ENCODE measurements at places on chromosomes 2 and 18.
A peak's percentile ranks its signal among the peaks of the same experiment; 100 is the strongest.

GRCh38 chr2:101401326-101401665 is 14.0 kb upstream of the CREG2 start:
- DNase-seq = no peak

DNA sequence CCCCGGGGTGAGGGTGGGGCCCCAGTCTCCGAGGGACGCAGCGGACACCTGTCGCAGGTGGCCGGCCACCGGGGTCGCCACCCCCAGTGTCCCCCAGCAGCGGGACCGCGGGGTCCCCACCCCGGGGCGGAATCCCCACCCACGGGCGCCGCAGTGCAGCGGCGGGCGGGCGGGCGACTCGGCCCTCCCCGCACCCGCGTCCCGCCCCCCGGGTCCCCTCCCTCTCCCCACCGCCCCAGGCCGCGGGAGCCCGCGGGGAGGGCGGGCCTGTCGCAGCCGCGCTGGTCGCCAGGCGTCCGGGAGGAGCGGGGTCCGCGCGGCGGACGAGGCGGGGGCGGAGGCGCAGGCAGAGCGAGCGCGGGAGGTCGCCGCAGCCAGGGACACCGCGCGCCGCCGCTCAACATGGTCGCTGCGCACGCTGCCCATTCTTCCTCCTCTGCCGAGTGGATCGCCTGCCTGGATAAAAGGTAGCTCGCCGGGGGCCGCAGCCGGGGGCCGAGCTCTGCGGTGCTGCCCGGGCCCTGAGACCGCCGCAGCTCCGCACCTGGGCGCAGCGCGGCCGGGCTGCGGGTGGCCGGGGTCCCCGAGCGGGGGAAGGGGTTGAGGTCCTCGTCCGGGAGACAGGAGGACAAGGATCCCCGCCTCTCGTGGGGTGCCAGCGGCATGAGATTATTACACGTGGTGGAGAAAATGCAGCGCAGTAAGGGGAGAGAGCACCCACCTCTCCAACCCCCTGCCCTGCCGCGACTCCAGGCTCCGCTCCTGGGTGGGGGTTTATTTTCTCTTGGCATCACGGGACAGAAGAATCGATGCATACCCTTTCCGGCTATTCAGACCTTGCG is at the start of gene RAPGEF4:
RAPGEF4 (plus strand) TSS at position 264 of the 842 bp plus-strand sequence; CDS start at position 403, 139 bp downstream.
- peak; percentile 19 for DNase-seq

- no peak for DNase-seq
These were observed 31.2 kb downstream of the USP37 start for GRCh38 chr2:218536804-218537494.

- no peak for DNase-seq
These were observed 79.2 kb downstream of the SETBP1 start for GRCh38 chr18:44759925-44760342.

DNA sequence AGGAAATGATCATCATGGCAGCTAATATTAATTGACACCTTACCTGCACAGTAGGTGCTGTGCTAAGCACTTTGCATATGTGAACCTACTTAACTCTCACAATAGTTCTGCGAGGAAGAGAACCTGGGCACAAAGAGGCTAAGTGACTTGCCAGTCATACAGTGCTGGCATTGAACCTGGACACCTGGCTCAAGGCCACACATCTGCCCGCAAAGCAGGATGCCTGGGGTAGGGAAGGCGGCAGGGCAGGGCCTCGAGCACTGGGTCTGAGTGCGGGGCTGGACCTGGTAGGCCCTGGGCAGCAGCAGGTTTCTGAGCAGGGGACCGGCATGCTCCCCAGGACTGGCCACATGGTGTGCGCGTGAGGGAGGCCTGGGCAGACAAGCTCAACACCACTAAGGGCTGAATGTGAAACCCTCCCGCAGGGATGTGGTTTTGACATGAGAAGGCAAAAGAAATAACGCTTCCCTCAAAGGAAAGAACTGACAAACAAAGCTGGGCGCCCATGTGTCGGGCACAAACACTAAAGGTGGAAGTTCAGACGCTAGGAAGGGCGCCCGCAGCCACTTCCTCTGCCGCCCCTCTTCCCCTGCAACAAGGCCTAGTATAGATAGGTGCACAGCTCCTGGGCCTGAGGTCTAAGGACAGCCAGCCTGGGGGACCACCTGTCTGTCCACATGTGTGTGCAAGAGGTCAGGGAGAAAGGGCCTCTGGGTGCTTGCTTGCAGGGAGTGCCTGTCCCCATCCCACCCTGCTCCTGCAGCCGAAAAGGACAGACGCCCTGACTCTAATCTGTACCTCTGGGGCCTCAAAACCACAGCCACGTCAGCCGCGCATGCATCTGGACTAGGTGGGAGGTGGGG is 92.5 kb downstream of the ZFP36L2 start:
- no peak for DNase-seq

- DNase-seq = no peak
These were observed 21.9 kb downstream of the METTL8 start for GRCh38 chr2:171411791-171412483.

GRCh38 chr2:222049946-222050345 is 248.9 kb downstream of the PAX3 start:
- no peak for DNase-seq

DNA sequence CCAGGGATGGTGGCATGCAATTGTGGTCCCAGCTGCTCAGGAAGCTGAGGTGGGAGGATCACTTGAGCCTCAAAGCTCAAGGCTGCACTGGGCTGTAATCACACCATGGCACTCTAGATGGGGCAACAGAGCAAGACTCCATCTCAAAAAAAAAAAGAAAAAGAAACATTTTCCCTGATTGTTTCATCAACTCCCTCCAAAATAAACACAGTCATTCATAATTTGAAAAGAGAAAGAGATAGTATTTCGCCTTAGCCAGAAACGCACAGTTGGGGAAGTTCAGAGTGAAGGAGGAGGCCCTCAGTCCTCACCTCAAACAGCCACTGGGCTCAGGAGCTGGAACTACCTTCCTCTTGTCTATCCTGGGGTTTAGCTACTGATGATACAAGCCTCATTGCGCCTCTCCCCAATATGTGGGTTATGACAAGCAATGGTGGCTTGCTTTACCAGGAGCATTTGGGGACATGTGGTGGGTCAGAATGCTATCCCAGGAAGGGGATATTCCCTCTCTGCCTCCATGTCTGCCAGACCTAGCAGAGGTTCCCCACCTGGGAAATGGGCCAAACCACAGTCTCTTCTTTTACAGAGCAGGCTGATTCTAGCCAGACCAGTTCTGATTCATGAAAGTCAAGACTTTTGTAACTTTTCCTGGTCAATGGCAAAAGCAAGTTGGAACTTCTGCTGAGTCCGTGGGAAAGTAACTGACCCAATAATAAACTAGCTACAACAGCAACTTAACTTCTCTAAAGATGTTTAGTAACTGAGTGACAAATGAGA is 22.2 kb upstream of the TMEM87B start:
- no peak for DNase-seq

DNA sequence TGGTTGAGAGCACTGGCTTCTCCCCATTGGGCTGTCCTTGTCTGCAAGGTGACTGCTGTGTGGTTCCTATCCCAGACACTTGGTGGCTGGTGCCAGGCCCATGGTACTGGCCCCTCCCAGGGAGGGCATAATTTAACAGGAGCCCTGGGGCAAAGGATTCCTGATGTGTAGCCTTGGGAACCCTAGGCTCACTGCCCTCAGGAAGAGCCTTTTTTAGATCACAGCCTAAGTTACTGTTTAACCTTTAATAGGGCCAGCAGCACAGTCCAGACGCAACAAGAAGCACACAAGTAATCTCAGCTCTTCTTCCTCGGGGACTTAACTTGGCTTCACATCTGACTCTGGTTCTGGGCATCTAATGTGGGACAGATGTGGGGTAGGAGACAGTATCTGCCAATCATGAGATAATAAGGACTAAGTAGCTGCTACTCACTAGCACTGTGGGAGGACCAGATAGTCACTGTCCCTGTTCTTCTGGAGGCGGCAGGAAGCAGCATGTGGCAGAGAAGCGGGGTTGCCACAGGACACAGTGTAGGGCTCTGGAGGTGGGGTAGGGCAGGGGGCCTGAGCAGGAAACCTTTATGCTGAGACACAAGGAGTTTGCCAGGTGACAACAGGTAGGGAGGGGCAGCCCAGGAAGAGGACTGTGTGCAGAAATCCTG is 136.3 kb downstream of the TMEM17 start:
- DNase-seq = no peak

- no peak for DNase-seq
These were observed 43.3 kb upstream of the RAB1A start for GRCh38 chr2:65172994-65173790.

DNA sequence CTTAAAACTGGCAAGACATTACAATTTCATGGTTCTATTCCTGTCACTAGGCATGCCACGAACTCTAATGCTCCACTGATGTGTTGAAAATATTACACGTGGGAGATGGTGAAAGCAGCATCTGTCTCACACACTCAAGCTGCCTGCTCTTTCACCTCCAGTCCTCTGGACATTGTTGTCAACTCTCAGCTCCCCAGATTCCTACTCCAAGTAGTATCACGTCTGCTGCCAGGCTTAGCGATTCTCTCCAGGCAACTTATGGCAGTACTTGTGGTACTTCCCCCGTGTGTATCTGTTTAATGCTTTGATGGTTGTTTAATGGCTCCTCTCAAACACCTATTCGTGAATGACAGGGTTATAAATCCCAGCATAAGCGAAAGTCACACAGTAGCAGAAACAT is 103.8 kb downstream of the TMEFF2 start:
- DNase-seq = no peak

- DNase-seq = no peak
These were observed 564.9 kb upstream of the MEX3C start for GRCh38 chr18:51762373-51762772.

GRCh38 chr2:230230087-230230486 is 4.6 kb downstream of the SP140 start:
- no peak for DNase-seq

- DNase-seq = no peak
These were observed 38.0 kb downstream of the PTRHD1 start for GRCh38 chr2:24754985-24755705.

DNA sequence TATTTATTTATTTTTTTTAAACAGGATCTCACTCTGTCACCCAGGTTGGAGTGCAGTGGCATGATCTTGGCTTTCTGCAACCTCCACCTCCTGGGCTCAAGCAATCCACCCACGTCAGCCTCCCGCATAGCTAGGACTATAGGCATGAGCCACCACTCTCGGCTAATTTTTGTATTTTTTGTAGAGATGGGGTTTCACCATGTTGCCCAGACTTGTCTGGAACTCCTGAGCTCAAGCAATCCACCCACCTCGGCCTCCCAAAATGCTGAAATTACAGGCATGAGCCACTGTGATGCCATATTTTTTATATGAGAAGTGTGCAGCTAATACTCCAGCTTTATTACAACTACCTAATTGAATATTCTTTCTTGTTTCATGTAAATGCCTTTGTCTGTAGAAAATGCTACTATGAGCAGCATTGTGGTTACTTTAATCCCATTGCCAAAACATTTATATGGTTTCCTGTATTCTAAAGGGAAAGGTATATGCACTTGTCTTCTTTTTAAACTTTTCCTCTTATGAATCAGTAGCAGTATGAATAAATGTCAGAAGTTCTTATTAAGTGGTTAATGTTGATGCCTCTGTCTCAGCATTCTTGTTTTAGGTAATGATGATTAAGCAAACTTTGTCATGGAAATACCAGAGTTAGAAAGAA is 9.5 kb upstream of the BCL2L11 start:
- DNase-seq = no peak

DNA sequence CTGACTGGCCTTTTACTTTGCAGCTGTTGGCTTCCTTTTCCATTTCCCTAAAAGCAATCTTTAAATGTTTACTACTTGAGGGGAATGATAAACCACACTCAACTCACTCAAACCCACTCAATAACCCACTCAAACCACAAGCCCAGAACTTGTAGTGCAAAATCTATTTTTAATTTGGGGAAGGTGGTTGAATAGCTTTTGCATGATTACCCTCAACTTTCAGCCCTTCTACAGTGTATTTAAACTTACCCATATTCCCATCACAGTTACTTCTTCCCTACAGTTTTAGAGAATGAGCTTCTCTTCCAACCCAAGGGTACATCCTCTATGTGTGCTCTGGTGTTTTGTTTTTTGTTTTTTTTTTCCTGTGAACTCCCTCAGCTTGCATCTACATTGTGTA is 636.1 kb downstream of the TDRD15 start:
- no peak for DNase-seq

DNA sequence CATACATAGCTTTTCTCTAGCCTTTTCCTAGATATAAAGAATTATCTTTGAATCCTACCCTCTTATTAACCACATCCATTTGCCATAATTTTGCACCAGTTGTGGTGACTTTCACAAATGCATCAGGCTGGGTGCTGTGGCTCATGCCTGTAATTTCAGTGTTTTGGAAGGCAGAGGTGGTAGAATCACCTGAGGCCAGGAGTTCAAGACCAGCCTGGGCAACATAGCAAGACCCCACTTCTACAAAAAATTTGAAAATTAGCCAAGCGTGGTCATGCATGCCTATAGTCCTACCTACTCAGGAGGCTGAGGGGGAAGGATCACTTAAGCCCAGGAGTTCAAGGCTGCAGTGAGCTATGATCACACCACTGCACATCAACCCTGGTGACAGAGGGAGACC is 672.4 kb upstream of the CHAC2 start:
- DNase-seq = no peak

DNA sequence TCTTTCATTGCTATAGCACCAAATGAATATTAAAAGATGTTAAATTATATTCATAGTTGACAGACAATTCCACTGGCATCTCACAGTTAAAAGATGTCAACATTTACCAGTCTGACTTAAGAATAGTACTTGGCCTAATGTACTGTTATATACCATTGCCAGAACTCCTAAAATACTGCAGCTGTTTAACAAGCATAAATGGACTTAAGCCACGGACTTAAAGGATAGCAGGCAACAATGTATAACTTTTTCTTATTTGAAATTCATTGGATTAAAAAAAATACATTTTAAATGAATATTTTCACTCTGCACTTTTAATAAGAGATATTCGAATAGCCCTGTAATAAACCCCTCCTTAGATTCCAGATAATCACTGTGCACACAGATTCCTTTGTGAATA is 3.8 kb downstream of the TCF4 start:
- DNase-seq = no peak
